ENCODE measurements at places on chromosomes 7 and 10.

DNA sequence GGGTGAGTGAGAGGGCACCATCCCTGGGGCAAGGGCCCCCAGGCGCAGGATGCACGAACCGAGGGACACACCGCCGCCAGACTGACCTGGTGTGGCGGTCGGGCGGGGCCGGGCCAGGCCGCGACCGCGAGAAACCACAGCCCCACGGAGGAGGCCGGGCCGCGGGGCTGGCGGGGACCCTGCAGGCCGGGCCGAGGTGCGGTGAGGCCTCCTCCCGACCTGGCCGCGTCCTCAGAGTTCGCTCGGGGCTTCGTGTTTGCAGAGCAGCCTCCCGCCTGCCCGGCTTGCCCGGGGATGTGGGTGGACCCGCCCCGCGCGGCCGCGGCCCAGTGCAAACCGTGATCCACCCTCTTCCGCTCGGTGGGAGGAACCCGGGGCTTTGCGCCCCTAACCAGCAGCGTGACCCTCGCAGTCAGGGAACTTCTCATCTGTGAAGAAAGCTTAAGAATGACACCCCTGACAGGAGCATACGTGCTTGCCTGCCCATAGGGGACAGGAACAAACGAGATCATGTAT lies 20.6 kb upstream of the HOXA13 start:
- DNase-seq = peak; percentile 13

GRCh38 chr7:133780912-133781311 lies 346.2 kb upstream of the LRGUK start:
- no peak for DNase-seq

- DNase-seq = peak; percentile 30
Measured at GRCh38 chr7:24786941-24787340, 29.7 kb upstream of the GSDME start.

- DNase-seq = no peak
Measured at GRCh38 chr10:11483201-11484148, 128.0 kb downstream of the USP6NL start.

GRCh38 chr10:104657457-104657856 lies 16.4 kb downstream of the SORCS3 start:
- no peak for DNase-seq

DNA sequence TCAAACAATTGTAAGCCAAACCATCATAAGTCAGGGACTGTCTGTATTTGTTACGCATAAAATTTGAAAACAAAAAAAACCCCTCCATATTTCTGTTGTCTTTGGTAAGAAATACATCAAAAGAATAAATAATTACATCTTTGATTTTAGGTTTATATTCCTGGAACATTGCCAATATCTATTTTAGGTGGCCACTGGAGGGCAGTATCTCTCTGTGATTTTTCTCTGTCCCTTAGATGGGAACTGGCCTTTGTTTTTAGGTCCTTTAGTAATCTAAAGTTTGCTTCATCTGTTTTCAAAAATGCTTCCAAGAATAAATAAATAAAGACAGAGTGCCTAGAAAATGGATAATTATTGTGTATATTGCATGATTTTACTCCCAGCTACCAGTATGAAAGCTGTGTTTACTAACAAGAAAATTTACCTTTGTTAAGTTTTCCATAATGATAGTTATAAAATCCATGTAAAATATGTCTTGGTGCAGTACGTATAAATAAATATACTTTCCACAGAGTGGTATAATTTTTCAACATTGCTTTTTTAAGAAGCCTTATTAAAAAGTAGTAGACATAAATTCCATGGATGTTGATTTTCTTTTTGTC lies 64.2 kb downstream of the PHYHIPL start:
- DNase-seq = no peak

DNA sequence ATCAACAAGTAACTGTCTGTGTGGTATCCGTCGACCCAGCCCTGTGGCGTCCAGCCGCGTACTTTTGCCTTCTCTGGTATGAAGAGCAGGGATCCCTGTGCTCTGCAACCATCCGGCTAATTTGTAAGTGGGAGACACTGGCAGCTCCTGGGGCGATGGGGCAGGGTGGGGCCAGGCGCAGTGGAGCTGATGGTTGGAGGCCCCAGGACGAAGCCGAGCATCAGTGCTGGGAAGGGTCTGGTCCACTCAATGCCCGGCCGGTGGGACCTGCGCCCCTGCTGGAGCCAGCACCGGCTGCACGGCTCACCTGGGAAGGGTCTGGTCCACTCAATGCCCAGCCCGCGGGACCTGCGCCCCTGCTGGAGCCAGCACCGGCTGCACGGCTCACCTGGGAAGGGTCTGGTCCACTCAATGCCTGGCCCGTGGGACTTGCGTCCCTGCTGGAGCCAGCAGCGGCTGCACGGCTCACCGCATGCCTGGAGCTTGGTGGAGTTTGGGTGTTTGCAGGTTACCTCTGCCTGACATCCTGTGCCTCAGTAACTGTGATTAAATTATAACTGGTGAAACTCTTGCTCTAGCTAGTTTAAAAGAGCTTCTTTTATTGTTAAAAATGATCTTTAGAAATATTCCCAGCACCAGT lies 96.1 kb downstream of the NKX6-2 start:
- DNase-seq = peak; percentile 3

DNA sequence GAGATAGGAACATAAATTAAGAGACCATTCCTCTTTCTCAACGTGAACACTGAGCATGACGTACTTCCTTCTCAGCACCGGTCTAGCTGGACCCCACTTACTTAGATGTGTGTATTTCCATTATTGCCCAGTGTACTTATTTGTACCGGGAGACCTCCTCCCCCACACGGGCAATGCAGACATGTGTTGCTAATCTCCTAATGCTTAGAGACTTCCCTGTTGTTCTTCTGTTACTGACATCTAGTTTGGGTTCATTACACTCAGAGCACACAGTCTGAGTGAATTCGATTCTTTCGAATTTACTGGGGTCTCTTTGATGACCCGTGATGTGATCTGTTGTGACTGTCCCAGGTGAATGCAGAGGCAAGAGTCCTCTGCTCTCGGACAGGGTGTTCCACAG lies 260.0 kb downstream of the MAD1L1 start:
- no peak for DNase-seq

DNA sequence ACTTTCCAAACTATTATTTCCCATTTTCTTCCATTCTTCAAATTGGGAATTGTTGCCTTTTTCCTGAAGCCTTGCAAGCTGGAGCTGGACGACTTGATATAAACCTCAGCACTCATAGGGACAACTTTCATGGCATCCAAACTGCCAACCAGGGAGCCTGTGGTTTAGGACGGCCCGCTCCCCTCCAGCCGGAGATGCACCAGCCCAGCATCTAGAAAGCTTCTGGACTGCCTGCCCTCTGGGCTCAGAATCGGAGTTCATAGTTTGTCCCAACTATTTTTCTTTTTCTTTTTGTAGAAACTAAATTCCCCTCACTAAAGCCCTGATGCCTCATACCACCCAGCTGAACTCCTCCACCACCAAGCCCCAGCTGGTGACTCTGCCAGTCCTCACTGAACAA lies 200.3 kb downstream of the DNAJB6 start:
- no peak for DNase-seq

DNA sequence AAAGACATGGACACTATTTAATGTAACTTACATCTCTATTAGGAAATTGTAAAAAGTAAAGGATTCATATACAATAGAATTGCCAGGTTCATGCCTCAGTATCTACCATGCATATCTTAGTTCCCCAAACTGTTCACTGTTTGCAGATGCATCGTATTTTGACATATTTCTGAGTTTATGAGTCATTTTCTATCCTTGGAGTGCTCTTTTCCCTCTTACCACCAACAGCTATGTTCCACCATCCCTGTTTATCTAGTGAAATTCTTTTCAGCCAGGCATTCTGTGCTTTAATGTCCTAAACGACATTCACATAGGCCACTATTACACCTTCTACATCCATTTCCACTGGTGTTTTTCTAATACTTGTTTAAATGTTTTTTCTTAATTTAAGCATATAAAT lies 139.4 kb upstream of the HPS1 start:
- DNase-seq = no peak

- no peak for DNase-seq
Measured at GRCh38 chr7:136655414-136655813, 213.0 kb upstream of the CHRM2 start.

DNA sequence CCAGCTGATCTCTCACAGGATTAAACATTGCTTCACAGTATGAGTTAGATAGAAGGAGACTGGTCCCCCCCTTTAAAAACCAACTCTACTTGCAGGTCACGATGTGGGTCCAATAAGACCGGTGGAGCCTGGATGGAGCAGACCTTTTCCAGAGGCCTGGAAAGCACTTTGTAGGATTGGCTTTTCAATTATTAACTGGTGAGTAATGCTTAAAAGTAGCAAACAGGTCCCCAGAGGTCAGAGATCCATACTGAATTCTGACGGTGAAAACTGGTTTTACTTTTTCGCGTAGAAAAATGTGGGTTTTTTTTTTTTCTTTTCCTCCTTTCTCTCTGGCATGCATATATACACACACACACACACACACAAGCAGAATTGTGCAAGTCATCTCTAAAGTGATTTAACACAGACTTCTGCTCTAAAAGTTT lies 74.9 kb upstream of the OGDHL start:
- no peak for DNase-seq

Data from femur (tissue), 1 donor.